Activated effector memory CD4-positive, alpha-beta T cell treated with anti-CD3 and anti-CD28 coated beads, Interleukin-2, amount 50 U/mL, for 16 hours (primary cell): ENCODE measurements at places on chromosomes 6 and 20.

DNA sequence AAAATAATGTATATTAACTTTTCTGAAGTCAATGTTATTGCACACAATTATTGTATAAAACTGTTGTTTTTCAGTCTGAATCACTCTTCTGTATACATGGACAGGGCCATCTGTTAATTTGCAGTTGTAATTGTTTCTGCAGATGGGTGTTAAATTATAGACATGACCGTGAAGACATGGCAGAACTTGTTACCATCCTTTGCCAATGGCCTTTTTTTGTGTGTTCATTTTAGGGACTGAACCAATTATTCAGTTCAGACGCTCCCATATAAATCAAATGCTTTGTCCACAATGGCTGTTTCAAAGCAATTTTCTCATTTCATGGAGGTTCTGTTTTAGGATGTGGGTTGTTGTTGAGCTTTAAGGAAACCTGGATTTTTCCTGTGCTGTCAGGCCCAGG is 533.7 kb downstream of the DOK5 start:
- DNase-seq, result no peak

- DNase-seq, result peak; percentile 50
Observed at GRCh38 chr20:37356387-37356786, 10.4 kb downstream of the SRC start.

GRCh38 chr20:44850272-44850671 is 35.2 kb upstream of the YWHAB start:
- no peak for DNase-seq

GRCh38 chr6:4371207-4371921 is 236.0 kb upstream of the ECI2 start:
- no peak for DNase-seq

- DNase-seq, result no peak
Observed at GRCh38 chr6:133595111-133595761, 293.7 kb upstream of the TCF21 start.

DNA sequence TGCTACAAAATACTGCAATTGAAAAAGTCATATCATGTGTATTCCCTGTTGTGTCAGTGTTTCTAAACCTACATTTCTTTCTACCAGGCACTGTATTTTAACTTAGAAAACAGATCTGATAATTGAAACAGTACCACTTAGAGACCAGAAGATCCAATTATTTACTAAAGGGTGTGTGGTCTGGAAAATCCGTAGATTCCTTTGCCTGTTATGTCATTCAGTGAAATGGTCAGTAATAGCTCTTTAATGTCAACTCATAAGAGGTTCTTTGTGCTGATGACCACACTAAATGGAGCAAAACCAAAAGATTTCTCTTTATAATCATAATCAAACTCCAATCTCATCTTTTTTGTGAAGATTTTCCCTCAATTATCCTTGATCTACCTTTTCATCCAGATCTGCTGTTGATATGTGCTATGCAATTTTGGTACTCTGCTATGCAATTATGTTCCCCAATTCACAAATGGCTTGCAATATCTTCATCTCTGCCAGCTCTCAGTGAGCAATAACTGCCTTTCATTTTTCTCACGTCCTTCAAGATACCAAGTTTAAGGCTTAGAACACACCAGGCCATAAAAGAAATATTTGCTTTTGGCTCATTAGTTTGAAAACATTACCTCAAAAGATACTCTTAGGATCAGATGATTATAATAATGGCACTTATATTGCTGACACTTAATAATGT is 165.5 kb downstream of the MOXD1 start:
- DNase-seq, result no peak

GRCh38 chr6:159151266-159151855 is 17.8 kb upstream of the FNDC1 start:
- peak; percentile 79 for DNase-seq

GRCh38 chr20:44979090-44979621 is 12.8 kb downstream of the STK4 start:
- DNase-seq, result peak; percentile 84

DNA sequence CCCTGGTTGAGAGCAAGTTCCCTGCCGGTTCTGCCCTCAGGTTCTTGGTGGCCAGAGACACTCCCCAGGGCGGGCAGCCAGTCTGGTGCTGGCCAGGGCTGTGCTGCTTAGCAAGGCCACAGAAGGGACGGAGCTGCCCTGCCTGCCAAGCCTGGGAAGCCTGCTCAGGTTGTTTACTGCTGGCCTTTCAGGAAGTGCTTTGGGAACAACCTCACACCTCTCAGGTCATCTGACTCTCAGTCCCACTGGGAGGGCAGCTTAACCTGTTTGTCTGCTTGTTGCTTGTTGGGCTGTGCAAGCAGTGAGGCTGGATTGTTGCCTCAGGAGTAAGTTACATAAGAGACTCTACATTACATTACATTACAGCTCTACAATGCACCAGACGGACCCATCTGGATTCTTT is 75.8 kb upstream of the AFDN start:
- DNase-seq, result no peak

GRCh38 chr20:44056010-44056698 is 130.8 kb downstream of the JPH2 start:
- peak; percentile 75 for DNase-seq

DNA sequence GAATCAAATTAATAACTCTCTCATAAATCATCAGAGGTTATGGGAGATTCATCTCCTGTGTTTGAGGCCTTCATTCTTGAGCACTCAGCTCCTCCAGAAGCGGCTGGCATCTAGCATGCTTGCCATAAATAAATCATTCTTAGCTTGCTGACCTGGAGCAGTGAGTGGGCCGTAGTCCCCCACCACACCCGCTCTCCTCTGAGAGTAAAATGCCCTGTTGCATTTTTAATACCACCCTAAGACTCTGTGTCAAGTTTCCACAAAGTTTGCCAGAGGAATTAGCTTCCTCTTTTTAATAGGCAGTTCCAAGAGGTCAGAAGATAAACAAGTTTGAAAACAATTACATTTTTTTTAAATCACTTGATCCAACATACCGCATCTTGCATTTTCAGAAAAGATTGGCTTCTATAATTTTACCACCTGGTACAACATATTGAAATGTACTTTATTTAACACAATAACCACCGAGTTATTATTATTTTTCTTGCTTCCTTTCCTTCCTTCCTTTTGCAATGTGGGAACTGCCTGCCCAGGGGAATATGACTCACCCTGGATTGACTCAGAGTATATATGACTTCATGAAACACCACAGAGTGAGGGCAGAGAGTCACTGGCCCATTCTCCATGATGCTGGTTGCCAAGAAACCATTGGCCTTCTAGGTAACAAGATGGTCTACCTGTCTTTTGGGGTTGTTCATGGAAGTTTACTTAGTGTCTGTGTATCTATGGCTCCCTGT is 29.4 kb upstream of the CLIC5 start:
- DNase-seq, result no peak

DNA sequence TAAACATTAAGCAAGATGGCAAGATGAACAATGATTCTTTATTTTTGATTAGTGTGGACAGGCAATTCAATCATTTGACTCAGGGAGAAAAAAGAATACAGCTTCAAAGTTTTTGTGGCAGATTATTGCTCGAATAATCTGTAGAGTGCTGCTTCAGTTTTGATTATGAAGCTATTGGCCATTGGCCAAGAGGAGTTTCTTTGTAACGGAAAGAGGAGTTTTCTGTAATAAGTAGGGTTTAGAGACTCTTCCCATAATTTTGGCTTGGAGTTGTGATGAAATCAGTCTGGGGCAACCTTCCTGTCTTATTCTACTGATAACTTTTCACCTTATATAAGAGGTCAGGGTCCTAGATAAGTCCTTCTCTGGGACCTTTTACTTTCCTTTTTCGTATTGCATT is 256.7 kb upstream of the RAB32 start:
- DNase-seq, result no peak

GRCh38 chr20:44723391-44723790 is 8.2 kb downstream of the CCN5 start:
- no peak for DNase-seq

DNA sequence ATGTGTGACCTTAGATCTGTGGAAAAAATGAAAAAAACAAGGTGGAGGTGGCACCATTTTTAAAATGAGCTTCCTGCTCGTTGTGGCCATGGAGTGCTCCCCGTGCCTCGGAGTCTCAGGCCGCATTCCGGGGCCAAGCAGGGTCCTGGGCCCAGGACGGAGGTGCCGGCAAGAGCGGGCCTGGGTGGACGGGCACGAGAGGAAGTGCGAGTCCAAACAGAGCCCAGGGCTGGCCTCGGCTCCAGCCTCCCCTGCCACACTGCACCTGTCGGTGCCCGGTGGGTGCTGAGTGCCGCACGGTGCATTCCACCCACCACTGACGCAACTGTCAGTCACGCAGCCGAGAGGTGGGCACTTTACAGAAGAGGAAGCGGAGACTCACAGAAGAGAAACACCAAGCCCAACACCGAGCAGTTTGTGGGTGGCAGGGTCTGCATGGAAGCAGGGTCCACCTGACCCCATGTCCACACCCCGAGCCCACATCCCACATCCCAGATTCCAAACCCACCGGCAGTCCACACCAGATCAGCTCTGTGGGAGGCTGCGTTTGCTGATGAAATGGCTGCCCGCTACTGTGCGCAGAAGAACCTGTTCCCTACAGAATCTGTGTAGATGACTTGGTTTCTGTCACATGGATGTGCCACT is 97.7 kb downstream of the PSMB1 start:
- peak; percentile 38 for DNase-seq

DNA sequence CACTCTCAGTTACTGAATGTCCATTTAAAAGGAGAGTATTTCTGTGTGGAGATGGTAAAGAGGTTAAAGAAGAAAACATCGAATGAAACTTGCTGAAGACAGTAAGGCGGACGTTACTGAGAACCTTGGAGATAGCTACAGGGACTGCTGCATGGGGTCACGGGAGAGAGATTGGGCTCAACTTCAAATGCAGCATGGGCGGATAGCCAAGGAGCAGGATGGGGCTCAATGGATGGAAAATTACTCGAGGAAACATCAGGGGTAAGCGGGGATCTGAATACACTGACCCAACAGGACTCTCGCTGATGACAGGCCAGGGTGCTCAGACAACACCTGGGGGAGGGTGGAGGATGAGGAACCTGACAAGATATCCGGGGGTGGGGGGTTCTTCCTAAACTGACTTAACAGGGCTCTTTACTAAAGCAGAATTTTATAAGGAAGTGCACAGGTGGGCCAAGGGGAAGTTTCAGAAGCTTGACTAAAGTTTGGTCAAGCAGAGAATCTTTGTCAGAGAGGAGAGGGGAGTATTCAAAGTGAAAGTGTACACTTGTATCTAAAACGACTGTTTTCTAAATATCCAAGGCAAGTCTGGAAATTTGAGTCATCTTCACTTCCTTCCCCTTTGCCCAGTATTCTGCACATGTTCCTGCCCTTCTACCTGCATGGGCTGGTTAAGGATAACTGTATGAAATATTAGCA is 22.8 kb downstream of the ECT2L start:
- no peak for DNase-seq

DNA sequence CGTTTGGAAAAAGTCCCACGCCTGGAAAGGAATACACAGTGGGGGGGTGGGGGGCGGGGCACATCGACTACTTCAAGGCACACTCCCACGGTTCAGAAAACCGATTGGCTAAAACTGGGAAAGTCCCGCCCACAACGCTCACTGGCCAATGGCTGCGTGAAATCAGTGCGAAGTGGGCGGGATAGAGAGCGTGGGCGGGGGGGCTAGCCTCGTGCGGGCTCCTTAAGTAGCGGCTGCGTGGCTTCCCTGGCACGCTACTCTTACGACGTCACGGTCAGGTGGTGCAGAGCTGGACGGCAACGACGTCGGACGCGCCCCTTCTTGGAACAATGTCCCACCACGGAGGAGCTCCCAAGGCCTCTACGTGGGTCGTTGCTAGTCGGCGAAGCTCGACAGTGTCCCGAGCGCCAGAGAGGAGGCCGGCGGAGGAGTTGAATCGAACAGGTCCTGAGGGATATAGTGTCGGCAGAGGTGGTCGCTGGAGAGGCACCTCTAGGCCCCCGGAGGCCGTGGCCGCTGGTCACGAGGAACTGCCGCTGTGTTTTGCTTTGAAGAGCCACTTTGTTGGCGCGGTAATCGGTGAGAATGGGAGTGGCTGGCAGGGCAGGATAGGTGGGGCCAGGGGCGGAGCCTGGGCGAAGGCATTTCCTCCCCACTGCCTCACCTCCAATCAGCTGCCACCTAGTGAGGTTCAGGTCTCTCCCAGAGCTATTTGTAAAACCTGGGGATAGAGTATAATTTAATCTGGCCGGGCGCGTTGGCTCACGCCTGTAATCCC is at the start of gene DDX43:
DDX43 (plus strand) TSS at position 252 of the 778 bp plus-strand sequence; CDS start at position 330, 78 bp downstream.
- DNase-seq, result peak; percentile 80

DNA sequence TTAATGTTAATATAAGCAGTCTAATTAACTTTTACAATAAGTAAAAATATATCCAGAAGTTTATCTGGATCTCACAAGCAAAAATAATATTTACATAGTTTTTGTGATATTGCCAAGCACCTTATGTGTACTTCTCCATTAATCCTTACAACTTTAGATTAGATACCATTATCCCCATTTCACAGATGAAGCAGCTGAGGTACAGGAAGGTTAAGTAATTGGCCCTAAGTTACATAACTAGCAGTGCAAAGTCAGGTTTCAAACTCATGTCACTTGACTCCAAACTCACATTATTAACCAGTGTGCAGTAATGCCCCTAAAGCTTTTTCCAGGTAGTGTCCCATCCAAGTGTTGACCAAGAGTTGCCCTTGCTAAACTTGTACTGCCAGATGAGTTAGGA is 248.6 kb upstream of the STXBP5 start:
- no peak for DNase-seq

GRCh38 chr20:8569766-8570165 is 437.7 kb downstream of the PLCB1 start:
- no peak for DNase-seq

DNA sequence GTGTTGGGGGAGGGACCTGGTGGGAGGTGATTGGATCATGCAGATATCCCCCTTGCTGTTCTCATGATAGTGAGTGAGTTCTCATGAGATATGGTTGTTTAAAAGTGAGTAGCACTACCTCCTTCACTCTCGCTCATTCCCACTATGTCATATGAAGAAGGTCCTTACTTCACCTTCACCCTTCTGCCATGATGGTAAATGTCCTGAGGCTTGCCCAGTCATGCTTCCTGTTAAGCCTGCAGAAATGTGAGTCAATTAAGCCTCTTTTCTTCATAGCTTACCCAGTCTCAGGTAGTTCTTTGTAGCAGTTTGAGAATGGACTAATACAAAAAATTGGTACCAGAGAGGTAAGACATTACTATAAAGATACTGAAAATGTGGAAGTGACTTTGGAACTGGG is 425.9 kb downstream of the HTR1B start:
- no peak for DNase-seq

DNA sequence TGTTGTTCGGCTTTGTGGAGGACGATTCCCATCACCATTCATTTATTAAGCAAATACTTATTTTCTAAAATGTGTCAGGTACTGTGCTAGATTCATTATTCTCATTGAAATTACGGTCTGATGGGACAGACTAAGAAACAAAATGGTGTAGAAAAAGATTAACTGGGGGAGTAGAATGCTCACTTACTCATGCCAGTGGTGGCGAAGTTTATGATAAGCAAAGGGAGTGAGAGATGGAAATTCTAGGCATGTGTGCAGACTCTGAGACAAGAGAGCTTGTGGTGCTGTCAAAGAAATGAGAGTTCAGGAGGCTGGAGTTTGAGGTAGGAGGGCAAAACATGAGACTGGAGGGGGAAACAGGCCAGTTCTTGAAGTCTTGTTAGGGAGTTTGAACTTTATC is 896 bp downstream of the RPP21 start:
- DNase-seq, result no peak
